Stimulated activated CD8-positive, alpha-beta memory T cell treated with anti-CD3 and anti-CD28 coated beads, Interleukin-7, amount 100 ng/mL, for 1 hour (primary cell): ENCODE measurements at places on chromosomes 5 and 9.

GRCh38 chr5:4188704-4189103 is 593.1 kb downstream of the IRX1 start:
- DNase-seq: no peak

DNA sequence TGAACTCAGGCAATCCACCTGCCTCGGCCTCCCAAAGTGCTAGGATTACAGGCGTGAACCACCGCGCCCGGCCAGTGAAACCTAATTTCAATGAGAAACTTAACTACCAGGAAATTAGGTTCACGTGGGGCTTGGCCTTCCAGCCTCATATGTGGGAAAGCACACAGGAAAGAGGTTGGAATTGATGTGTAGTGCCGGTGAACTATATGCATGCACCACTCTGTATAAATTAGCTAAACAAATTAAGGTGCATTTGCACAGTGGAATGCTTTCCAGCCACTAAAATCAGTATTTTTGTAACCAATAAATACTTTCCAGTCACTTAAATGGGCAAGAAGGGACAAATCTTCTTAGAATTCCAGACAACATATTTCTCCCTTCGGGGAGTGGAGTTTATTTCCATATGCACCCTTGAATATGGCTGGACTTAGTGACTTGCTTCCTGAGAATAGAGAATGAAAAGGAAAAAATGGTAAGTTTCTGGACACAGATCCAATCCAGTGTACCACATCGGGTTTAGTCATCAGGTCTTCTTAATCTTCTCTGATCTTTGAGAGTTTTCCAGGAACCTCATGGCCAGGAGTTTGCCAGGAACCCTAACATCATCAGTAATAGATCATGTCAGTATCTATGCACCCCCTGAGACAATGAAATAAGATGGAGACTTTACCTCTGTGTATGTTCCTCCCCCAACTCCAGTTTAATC is 24.9 kb downstream of the ATOX1 start:
- no peak for DNase-seq

- no peak for DNase-seq
These were observed 183.6 kb downstream of the GADD45G start for GRCh38 chr9:89788434-89788833.

- no peak for DNase-seq
These were observed 29.9 kb upstream of the PDE4D start for GRCh38 chr5:59923465-59923864.

- no peak for DNase-seq
These were observed 397.6 kb downstream of the SPOCK1 start for GRCh38 chr5:137101544-137101943.
